ENCODE measurements at places on chromosomes 11 and 22.

DNA sequence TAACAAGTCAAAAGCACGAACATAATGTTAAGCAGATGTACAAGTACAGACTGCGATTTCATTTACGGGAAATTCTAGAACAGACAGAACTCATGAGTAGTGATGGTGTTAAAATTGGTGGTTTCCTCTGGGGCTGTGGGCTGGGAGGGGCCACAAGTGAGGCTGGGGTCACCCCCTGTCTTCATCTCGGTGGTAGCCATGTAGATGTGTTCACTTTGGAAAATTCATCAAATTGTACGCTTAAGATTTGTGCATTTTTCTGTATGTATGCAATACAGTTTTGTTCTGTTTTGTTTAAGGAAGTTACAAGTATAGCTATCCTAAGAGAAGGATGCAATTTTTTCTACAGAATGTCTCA, 504 bp upstream of the ASCC2 start:
- no peak for DNase-seq

DNA sequence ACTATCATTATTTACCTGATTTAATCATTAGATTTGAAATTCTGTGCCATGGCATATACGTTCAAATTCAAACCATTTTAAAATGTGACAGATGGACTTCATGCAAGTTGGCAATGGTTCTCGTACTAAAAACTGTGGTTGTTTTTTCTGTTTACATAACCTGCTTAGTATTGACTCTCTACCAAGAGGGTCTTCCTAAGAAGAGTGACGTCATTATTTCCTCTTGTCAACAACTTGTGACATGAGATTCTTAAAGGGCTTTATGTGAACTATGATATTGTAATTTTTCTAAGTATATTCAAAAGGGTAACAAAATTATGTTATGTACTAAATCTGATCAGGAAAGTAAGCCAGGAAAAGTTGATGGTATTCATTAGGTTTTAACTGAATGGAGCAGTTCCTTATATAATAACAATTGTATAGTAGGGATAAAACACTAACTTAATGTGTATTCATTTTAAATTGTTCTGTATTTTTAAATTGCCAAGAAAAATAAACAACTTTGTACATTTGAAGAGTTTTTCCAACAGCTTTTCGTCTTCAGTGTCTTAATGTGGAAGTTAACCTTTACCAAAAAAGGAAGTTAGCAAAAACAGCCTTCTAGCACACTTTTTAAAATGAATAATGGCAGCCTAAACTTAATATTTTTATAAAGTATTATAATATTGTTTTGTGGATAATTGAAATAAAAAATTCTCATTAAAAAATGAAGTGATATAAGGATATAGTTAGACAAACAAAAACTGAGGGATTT, 87.0 kb downstream of the GRK3 start:
- DNase-seq: no peak

DNA sequence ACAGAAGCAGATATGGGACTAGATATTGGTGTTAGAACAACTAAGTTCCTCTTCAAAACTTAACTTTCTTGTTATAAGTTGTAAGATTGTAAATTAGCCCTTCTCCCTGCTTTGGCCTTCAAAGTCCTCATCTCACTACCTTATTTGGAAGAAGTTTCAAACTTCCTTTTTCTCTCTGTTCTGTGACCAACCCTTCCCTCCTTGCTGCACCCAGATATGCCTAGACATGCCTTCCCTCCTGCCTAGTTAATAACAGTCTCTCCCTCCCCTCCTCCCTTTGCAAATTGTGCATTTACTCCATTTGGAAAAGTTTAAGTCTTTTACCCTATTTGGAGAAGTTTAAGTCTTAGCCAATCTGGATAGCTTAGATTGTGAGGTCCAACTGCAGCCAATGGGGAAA, 4.9 kb downstream of the OR52K2 start:
- no peak for DNase-seq

DNA sequence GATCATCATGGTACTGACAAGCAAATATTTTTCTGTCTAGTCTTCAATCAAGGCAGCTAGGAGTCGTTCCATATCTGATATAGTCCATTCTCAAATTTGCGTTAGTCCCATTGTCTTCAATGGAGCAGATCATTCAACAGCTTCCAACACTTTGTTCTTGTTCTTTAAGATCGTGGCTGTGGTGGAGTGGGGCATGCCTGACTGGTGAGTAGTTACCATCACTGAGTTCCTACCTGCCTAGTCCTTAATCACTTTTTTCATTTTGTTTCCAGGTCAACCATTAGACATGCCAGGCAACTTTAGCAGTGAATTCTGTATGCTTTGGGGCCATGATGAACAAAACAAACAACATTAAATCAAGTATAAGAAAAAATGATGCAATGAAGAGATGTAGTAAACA, 693.1 kb upstream of the KIRREL3 start:
- DNase-seq: no peak

- DNase-seq: no peak
Measured at GRCh38 chr11:65777821-65778361, 2.9 kb downstream of the AP5B1 start.

DNA sequence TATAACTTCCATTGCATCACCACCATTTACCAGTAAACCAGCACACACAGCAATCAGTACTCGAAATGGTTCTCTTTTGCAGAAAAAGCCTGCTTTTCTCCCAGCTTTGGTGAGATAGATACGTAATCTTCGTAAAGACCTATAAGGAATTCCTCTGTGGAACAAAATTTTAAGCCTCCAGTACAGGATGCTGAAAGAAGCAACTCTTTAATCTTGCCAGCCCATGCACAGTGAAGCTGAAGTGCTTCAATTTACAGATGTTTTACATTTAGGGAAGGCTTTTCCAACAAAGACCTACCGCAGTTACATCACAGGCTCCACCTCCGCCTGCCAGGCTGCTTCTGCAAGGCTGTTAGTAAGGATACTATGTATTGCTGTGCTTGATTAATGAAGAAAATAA, 1.9 kb downstream of the ELMOD1 start:
- no peak for DNase-seq

GRCh38 chr22:50085211-50085972, at the start of gene MLC1:
Gene MLC1, minus strand, starts transcription at chr22:50085426. Its CDS starts 524 bp downstream, at chr22:50084902.
- DNase-seq: no peak

GRCh38 chr22:31977141-31977841, 33.0 kb downstream of the YWHAH start:
- peak; percentile 61 for DNase-seq

GRCh38 chr11:16280256-16280682, 76.1 kb downstream of the SOX6 start:
- DNase-seq: no peak

DNA sequence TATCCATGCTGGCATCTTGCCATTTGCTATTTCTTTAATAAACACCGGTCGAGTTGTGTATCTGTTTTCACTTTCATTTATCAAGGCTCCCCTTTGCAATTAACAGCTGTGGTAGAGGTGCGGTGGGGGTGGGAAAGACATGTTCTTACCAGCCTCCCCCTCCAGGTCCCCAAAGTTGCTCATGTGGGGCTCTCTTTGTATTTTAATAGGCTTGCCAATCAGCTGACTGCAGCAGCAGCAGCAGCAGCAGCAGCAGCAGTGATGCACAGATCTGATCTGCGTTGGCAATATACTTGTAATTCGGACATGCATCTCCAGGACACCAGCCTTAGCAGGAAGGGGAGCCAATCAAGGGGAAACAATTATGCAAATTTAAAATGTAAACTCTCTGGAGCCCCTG, 40.3 kb upstream of the E2F8 start:
- DNase-seq: no peak

DNA sequence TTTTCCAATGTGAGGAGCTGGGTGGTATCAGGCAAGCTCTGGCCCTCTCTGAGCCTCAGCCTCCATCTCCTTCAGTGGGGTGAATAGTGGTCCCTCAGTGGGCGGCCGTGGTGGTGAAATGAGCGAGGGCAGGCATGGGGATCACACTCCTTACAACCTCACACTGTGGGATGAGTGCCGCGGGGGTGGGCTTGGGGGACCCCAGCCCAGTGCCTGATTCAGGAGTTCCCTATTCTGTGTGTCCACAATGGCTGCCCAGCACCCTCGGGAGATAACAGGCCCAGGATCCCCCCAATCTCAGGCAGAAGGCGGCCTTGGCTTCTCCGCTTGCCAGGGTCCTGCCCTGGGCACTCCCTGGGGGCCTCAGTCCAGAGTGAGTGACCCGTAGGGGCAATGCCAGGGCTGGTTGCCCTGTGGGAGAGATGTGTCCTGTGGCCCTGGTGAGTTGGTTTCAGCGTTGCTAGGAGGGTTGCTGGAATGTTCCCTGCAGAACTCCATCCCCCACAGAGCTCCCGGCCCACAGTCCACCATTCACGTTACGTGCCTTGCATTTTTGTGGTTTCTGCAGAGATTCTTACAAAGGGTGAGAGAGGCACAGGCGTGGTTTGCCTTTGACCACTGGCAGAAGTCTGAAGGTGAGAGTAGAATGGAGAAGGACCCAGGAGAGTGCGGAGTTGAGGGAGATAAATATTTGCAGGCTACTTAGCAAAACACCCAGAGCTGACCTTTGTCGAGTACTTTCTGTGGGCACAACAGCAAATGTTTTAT, 2.9 kb downstream of the ALDH3B1 start:
- DNase-seq: peak; percentile 97

DNA sequence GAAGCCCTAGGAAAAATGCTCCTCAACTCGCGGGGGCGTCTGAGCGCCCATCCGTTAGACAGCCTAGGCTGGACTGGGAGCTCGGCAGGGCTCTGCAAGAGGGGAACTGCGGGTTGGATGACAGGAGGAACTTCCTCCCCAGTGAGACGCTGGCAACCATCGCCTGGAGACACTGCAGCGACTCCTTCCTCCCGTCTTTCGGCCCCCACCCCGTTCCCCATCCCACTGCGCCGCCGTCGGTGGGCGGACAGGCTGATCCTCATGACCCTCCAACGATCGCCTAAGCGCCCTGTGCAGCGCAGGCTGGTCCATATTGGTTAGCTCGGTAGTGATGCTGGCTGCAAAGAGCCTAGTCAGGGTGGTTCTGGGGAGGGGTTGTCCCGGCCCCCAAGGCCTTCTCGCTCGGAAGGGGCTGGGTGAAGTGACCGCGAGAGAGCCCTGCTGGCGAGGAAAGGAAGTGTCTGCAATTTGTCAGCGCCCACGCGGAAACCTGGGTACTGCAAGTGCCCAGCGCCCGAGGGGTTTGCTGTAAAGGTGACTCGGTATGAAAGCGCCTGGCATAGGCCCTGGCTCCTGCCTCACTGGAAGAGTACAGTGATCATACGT, 638 bp downstream of the NRGN start:
- no peak for DNase-seq

- no peak for DNase-seq
Measured at GRCh38 chr11:35131886-35132285, 7.1 kb upstream of the CD44 start.
